ENCODE measurements at places on chromosomes 7 and 10. TPM values are rescaled to one million over a fixed set of nuclear protein-coding genes. Genes with fewer than 3 reads are reported as not detected.

Gene PAPOLB
- total RNA-seq, result 1.2 TPM

Gene ANXA8
- not detected for total RNA-seq

Gene TMEM176B
- 0.44 TPM for total RNA-seq

Gene FGFR2
- 7.4 TPM for total RNA-seq

Gene LIPJ
- 0.22 TPM for total RNA-seq

Gene PTPN20
- not detected for total RNA-seq

Gene PRTFDC1
- total RNA-seq, result 14.4 TPM

Gene ATRNL1
- 35.9 TPM for total RNA-seq

Gene NIPSNAP2
- 39.6 TPM for total RNA-seq

Gene CYP3A4
- total RNA-seq, result not detected

Gene ANKRD30A
- not detected for total RNA-seq

Gene TMEM236
- total RNA-seq, result 0.07 TPM

Gene ARMC3
- total RNA-seq, result not detected

Gene SIRT1
- 33.5 TPM for total RNA-seq

Gene LEP
- not detected for total RNA-seq

Gene ARL5B
- 41.4 TPM for total RNA-seq

Gene NRF1
- 16.4 TPM for total RNA-seq

Gene LIPN
- total RNA-seq, result not detected

Gene NPY4R
- not detected for total RNA-seq

Gene GDF2
- total RNA-seq, result not detected

Gene PIK3CG
- total RNA-seq, result not detected

Gene PAX2
- total RNA-seq, result not detected

Gene OSBPL3
- 37.5 TPM for total RNA-seq

Gene DYNC1I1
- 11.0 TPM for total RNA-seq

Gene CCL24
- total RNA-seq, result not detected

Gene GPNMB
- not detected for total RNA-seq

Gene STEAP4
- total RNA-seq, result not detected

Gene ICA1
- total RNA-seq, result 9.8 TPM

Gene SH3PXD2A
- 16.7 TPM for total RNA-seq

Gene IFIT1
- total RNA-seq, result not detected
